ENCODE measurements at places on chromosomes 5 and 9. TPM values are rescaled to one million over a fixed set of nuclear protein-coding genes. Genes with fewer than 3 reads are reported as not detected.

LCN9 gene
- total RNA-seq = not detected

IFNA13 gene
- not detected for total RNA-seq

TLE4 gene
- 39.7 TPM for total RNA-seq

IL31RA gene
- total RNA-seq = 6.9 TPM

MELK gene
- total RNA-seq = 62.7 TPM
